ENCODE measurements at places on chromosomes 1 and 21.

DNA sequence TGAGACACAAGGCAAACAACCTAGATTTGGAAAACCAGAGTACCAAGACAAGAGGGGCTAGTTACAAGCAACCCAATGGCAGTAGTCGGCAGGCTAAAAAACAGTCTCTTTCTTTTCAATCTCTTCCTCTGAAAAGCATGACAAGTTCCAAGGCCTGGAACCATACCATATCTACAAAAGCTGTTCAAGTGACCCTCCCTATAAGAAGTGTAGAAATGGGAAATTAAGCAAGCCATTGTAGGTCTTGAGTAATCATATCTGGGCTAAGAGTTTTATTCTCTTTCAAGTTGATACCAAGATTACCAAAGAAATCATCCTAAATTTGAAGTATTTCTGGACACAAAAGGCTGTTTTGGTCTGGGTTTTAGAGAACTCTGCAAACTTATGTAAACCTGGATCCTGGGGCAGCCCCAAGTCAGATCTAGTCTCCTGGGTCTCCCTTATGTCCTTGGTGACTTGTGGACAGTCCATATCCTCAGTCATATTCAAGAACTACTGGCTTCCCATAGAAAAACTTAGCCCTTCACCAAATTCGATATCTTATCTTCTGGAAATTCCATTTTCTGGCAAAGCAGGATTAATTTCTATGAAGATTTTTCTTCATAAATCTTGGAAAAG lies 24.7 kb downstream of the FMO3 start:
- no peak for DNase-seq

GRCh38 chr1:14015917-14016316 lies 315.9 kb downstream of the PRDM2 start:
- DNase-seq = no peak

- no peak for DNase-seq
Observed at GRCh38 chr1:178188306-178188705, 94.4 kb downstream of the RASAL2 start.

GRCh38 chr1:97084546-97084945 lies 363.0 kb downstream of the PTBP2 start:
- DNase-seq = no peak

All from nucleus accumbens (tissue), 56 donors.